ENCODE measurements at places on chromosomes 4 and X.
A peak's percentile ranks its signal among the peaks of the same experiment; 100 is the strongest.

DNA sequence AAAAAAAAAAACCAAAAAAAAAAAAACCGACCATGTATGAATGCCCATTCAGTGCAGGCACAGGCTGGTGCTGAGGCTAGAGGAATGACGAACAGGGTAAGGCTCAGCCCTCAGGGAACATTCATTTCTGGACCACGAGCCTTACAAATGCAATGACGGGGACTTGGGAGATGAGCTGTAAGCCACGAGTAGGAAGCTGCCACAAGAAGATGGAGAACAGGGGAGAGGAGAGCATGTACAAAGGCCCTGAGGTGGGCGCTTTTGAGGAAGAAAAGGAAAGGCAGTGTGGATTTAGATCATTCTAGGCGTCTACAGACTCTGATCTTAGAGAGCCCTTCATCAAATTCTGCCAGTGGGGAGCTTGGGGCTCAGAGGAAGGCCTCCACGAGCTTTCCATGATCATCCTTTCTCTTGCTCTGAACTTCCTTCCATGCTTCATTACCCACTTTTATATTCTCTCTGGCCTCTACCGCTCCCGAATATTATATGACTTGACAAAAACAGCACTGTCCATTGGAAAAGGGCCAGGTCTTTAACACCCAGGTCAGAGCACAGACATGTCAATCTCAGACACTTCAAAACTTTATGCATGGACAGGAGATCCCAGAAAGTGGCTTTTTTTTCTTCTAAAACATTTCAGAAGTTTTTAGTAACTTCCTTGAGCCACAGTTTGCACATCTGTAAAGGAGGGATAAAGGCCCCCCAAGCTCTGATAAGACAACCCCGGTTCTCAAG is 3.3 kb upstream of the ZNF518B start:
- no peak for DNase-seq

DNA sequence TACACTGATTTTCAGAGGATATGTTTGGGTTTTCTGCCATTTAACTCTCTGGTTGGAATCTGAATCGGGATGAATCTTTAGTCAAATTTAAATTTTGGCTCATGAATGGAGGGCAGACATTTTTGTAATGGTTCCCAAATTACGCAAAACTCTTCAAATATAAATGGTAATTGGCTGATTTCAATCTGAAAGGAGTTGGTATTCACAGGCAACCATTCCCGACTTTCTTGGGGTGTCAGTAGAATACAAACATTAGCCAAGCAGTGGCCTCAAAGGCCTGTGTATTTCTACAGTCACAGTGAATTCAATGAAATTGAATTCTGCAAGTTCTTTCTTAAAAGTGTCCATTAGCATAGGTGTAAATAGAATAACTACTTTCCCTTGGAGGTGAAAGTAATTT is 668.8 kb upstream of the PRKX start:
- no peak for DNase-seq

DNA sequence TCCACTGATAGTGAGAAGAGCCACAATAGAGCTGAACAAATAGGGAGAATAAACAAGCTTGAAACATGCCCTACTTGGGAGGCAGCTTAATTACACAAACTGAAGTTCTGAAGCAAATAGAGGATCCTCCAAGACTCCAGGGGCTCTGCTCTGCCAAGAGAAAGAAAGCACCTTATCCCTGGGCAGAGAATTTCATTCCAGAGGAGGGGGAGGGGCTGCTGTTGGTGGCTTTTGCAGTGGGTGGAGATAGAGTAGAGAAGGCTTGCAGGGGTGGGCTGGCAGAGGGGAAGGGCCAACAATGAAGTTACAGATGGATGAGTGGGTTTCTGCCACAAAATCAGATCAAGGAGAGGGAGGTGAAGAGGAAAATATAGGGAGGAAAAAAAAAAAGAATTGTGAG is 1.0 kb upstream of the LPAR4 start:
- DNase-seq: no peak

DNA sequence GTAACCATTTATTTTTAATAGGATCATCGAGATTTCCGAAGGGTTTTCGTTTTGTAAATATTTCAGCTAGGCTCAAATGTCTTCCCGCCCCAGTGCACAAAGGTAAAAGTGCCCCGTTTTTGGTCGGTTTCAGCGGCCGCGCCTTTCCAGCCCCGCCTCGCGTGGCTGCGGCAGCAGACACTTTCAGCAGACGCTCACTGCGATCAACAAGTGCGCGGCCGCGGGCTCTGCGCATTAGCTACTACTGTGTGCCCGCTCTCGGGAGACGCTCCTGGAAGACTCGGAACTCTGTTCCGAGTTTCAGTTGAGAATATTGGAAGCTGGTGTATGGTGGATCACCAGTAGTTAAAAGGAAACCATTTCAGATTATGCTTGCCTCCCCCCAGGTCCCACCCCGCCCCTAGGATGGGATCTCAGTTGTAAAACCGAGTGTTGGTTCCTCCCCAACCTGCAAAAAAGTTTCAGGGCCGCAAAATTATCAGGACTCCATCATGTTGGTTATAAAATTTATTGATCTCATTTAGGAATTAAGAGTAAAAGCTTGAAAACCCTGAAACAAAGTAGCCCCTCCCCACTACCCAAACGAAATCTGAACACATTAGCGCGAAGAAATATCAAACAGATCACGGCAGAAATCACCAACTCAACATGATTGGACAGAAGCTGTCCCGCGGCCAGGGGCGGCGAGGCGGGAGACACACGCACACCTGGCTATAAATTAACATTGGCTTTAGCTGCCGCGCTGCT is 2.2 kb downstream of the SOX3 start:
- DNase-seq: no peak

DNA sequence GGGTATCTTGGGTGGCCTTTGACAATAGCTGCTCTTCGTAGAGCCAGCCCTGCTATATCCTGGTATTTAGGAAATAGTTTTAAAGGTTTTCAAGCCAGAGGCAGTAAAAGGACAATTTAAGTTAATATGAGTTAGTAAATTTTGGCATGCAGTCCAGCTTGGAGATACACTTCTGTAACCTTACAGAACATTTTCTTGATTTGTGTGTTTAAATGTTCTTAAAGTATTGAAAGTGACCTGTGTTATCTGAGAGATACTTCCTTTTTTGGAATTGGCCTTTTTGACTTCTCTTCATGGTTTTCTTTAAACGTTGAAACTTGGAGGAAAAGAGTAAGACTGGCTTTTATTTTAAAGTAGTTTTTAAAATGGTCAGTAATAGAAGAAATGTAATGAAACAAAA is 25.5 kb downstream of the PDLIM5 start:
- DNase-seq: no peak

DNA sequence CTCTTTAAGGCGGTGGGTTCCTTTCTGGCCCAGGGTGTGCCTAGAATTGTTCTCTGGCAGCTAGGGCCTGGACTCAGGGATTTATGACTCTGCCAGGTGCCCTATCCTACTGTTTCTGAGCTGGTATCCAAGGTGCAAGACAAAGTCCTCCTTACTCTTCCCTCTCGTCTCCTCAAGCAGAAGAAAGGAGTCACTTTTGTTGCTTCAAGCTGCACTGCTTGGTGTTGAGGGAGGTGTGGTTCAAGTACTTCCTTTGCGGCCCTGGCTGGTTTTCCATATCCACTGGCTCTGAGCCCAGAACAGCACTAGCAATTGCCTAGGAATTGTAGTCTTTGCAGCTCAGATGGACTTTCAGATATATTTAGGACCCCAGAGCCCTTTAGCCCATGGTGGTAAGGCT is 39.3 kb downstream of the RTL3 start:
- DNase-seq: no peak

GRCh38 chrX:21946925-21947641 is 6.6 kb downstream of the SMS start:
- no peak for DNase-seq

GRCh38 chr4:138492176-138492575 is 250.0 kb upstream of the SLC7A11 start:
- DNase-seq: no peak

- DNase-seq: peak; percentile 1
Measured at GRCh38 chr4:111630705-111631104, 514.5 kb upstream of the FAM241A start.

Measured in NCI-H774 (cell line).